Stimulated activated CD4-positive, alpha-beta T cell treated with anti-CD3 and anti-CD28 coated beads, Interleukin-2, amount 100 ng/mL, for 4 hours (primary cell): ENCODE measurements at places on chromosomes 3 and 15.
A peak's percentile ranks its signal among the peaks of the same experiment; 100 is the strongest.

DNA sequence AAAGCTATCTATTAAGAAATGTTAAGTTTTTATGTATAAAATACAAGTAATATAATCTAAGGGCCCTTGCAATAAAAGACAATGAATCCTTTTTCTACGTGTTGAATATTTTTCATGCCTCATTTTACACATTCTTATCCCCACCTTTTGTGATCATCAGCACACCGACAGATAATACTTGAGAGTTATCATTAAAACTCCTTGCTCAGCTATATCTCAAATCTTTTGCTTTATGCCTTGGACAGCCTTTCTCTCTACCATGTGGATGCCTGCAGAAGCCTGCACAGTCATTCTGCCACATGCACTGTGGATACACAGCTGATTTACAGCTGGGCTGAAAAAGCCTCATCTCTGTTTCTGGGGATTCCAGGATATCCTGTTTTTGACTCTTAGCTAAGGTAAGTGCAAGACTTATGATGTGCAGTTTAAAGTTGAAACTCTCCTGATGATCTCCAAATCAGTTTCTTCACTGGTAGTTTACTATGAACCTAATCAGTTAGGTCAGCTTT is 1565.1 kb downstream of the SI start:
- DNase-seq, result no peak

- DNase-seq, result no peak
Observed at GRCh38 chr15:100614336-100614735, 11.9 kb downstream of the ASB7 start.

DNA sequence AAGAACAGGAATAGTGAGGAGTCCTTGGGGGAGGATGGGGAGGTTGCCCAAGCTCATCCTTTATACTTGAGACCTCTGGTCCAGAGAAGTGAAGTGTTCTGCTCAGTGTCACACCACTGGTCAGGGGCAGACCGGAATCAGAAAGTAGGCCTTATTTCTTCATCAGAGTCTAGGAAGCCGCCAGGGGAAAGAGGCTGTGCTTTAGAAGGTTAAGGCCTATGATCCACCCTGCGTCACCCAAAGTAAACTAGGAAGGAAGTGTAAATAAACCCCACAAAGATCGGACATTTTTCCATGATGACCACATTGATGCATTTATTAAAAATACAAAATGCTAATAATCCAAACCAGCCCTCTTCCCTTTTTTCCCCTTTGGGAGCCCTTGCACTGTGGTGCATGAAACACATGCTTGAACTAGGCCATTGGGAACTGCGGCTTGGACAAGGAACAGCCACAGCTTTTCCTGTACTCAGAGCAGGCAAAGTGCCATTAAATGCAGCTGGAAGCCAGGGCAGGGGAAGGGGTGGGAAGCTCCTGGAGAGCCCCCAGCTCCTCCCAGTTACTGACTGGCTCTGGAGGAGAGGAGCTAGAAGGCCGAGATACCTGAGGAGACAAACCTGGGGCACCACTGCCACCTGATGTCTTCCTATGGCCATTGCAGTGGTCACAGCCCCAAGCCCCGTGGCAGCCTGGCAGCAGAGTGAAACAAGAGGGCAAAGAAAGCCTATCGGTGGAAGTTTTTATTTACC is 37.0 kb downstream of the CDC25A start:
- peak; percentile 13 for DNase-seq

DNA sequence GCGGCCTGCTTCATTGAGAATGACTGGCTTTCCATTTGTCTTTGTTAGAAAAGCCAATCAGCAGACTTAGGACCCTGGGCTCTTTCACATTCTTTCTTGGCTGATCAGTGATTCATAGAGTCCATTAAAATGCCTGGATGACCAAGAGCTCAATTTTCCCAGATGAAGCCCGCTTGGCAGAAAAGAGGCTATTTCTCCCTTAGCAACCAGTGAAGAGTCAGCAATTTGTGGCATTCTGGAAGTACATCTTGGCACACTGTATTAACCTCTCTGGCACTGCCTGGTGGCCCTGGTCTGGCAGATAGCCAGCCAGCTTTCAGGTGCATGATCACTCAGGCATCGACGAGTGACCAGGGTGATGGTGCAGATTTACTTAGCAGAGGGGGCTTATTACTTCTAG is 145.7 kb upstream of the PLAAT1 start:
- no peak for DNase-seq

- DNase-seq, result no peak
Observed at GRCh38 chr3:12869035-12869621, 27.8 kb upstream of the RPL32 start.

GRCh38 chr3:141367038-141367730 is 1.1 kb upstream of the ZBTB38 start:
- DNase-seq, result no peak

DNA sequence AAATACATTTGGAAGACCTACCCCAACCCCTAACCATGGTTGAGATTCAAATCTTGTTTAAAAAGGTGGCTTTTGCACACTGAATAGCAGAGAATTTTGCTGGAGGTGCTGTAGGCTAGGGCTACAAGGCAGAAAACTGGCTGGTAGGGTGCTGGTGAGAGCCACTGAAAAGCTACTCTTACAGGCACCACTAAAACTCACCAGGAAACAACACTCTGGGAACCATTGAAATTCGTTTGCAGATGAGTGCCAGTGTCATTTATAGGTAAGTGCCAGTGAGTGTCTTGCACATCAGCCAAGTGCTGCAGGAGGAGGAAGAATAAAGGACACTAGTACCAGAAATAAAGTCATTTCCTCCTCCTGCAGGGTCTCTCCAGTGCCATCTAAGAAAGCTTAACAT is 610.2 kb downstream of the ZNF385D start:
- no peak for DNase-seq

GRCh38 chr3:147389717-147390116 is 16.6 kb downstream of the ZIC4 start:
- DNase-seq, result no peak

DNA sequence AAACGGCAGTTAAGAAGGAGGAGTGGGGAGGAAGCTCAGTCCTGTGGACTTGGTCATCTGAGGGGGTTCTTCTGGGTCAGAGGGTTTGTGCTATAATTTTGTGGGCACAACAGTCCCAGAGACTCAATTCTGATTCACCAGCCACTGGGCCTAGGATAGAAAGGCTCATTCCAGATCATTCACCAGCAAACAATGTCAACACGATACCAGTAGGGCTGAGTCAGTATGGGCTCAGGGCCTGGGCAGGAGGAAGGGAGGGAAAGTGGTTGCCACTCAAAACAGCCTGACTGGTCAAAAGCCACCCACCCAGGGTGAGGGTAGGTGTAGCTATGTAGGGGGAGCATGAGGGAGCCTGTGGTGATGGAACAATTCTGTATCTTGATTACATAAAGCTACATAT is 86.9 kb upstream of the MEX3B start:
- no peak for DNase-seq

DNA sequence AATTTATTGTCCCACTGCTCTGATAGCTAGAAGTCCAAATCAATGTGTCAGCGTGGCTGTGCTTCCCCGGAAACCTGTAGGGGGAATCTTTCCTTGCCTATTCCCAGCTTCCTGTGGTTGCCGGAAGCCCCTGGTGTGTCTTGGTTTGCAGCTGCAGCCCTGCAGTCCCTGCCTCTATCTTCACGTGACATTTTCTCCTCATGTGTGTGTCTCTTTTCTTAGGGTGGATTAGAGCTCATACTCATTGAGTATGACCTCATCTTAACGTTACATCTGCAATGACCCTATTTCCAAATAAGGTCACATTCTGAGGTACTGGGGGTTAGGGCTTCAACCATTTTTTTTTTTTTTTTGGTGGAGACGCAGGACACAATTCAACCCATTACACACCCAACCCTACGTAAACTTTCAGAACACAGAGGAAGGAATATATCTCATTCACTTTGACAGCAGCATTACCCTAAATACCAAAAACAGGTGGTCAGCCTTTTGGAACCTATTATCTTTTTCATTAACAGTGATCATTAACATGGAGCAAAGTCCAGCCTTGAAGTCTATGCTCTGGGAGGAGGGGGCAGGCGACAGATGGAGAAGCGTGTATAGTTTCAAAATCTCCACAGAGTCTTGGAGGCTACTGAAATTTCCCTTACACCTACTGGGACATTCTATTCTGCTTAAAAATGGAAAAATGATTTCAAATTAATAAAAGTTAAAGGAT is 88.6 kb downstream of the RYK start:
- no peak for DNase-seq

GRCh38 chr15:75736256-75736655 is 23.6 kb upstream of the CSPG4 start:
- no peak for DNase-seq

DNA sequence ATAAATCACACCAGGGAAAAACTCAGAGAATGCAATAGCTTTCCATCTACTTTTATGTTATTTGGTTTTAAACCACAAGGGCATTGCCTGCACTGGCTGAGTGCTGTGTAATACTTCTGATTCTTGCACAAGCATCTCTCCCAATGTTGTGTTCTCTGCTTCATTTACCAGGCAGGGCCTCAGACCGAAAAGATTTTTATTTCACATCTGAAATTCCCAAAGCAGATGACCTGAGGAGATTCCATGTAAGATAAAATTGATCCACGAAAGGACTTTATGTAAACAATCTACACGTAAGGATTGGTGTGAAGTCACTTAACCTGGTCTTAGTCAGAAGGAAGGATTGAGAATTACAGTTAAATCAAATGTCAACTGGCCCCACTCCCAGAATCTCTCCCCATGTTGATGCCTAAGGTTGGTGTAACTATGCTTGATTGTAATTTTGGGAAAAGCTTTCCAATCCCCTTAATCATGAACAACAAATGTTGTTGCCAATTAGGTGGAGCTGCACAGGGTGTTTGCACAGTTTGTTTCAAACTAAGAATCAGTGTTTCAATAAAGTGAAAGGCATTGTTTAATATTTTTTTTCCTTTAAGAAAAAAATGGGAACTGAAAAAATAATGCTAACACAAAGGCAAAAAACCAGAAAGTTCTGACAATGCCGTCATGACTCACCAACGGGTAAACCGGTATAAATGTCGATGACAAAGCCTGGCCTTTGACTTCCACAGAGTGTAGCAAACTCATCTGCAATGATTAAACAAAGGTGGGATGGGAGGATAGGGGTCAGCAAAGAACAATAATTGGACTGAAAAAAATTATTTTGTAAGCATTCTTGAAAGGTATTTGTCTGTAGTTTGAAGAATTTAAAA is 128.6 kb downstream of the DUT start:
- DNase-seq, result no peak

DNA sequence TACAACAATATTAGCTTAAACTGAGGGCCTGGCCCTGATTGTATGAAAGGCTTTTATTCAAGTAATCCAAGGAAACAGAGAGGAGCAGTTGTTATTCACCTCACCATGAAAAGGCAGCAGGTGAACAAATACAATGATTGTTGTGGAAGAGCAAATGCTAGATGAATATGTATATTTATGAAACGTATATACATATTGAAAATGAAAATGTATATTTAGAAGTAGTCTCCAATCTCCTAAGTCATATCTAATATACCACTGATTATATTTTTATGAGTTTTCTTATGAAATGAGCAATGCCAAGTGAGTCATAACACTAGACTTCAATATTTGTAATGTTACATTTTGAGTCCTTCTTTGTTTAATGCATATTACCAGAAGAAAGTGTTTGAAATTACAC is 116.2 kb upstream of the KCNMB2 start:
- no peak for DNase-seq

- no peak for DNase-seq
Observed at GRCh38 chr3:39232859-39233258, 40.5 kb upstream of the XIRP1 start.

DNA sequence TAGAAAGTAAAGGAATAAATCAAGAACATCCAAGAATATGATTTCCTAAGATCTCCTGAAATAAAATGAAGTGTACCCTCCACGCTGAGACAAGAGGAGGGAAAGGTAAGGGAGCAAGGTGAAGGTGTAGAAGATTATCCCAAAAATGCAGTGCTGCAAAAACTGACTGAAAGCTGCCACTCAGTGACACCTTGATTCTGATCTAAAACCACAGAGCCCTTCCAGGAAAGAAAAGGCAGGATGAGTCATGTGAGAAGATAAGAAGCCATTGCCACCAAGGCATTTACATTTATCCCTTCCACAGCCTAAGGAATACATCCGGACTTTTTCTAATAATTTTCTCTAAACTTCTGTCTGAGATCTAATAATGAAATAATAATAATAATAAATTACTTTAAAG is 49.9 kb downstream of the IGSF11 start:
- DNase-seq, result no peak

GRCh38 chr3:189013224-189013888 is 158.4 kb upstream of the TPRG1 start:
- DNase-seq, result no peak

GRCh38 chr15:98706986-98707385 is 58.6 kb downstream of the IGF1R start:
- no peak for DNase-seq

GRCh38 chr15:89749054-89749453 is 2.0 kb downstream of the MESP1 start:
- DNase-seq, result no peak

DNA sequence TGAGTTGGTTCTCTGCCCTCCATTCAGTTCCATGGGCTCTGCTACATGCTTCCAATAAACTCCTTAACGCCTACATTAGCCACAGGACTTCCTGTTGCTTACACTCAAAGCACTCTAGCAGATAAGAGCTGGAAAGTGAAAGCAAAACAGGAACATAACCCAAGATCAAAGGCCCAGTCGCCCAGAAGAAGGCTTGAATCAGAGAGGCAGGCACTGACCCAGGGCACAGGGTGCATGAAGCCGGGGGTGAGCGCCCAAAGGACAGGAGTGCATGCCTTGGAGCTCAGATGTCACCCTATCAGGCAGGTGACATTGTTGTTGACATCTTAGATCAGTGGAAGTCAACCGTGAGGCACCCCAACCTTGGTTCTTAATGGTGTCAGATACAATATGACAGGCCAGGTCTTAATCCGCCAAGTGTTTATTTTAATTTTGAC is 235.1 kb downstream of the UACA start:
- peak; percentile 37 for DNase-seq

GRCh38 chr3:89859757-89860156 is 752.3 kb downstream of the EPHA3 start:
- no peak for DNase-seq

DNA sequence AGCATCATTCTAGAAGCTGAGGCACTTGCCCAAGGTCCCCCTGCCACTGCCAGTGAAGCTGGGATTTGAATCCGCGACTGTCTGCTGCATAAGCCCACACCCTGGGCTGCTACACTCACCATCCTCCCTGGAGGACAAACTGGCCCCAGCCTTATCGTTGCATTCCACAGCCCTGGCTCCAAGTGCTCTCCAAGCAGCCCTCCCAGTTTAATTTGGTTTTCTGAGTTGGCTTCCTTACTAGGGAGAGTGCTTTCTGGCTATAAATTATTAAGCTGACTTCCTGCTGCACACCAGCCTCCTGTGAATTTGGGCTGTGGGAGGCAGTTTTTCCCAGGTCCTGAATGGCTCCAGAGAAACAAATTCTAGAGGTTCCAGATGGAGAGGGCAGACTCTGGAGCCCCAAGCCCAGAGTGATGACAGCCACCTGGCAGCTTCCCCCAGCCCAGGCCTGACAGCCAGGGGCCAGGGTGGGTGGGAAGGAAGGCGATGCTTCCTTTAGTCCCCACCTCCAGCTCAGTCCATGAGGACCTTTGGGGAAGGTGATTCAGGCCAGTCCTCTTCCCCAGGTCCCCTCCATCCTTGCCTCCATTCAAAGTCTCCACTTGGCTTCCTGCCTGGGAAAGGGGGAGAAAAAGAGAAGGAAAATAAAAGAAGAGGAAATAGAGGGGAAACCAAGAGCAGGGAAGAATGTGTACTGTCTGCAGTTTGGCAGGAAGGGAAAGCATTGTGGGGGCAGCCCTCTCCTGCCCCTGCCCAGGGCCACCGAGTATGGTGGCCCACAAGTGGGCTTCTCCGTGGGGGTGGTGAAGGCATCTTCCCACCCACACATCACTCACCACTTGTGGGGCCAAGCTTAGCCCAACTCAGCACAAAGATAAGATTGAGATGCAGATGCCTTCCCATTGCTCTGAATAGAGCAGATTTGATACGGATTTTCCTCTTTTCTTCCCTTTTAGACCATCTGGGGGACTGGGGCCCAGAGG is 69.6 kb downstream of the SEMA5B start:
- DNase-seq, result no peak
